ENCODE measurements at places on chromosomes 2 and 18. TPM values are rescaled to one million over a fixed set of nuclear protein-coding genes. Genes with fewer than 3 reads are reported as not detected.

Gene SLC66A2
- 37.3 TPM for total RNA-seq

Gene CCDC148
- total RNA-seq: not detected

DNA sequence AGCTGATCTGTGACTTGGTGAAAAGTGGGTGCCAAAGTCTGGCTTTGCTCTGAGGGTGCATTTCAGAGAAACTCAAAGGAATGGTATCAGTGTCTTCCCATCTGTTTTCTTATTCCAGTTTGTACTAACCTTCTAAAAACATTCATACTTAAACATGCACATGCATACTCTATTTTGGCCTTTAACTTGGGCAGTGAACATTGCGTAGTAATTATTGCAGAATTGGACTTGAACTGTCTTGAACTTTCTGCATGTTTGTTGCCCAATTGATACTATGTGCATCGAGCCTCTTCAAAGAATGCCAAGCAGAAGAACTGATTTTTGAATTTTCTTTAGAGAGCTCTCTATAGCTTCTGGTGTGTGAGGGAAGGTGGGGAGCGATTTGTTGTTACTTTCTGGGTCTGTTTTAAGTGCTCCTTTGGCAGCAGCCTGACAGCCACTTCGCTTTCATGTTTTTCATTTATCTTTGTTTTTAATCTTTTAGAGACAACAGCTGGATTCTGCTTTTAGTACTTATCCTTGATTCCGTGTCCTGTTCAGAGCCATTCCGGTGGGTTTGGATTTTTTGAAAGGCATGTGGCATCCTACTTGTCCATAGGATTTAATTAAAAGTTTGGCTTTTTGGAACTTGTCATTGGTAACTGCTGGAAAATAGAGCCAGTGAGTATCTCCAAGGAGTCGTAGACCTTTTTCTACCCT lies 159.2 kb downstream of the RAPGEF4 start:
- no peak overlapping the region for H3K27ac ChIP-seq
- H3K4me3 ChIP-seq: no peak overlapping the region
- DNase-seq: no peak

DNA sequence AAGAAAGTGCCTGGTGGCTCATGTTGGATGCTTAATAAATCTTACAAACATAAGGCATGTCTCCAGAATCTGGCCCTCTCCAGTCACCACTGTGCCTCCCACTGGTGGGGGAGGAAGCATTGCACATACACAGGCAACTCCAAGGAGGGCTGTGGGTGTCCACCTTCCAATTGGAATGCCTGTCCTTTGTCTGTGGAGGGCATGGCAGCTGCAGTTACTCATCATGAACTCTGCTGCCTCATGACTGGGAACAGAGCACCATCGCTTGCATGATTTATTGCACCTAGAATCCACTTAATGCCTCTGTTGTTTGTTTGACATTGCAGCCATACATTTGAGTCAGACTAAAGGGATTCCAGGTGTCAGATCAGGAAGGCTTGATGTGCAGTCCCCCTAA lies 278.9 kb downstream of the PRKCE start:
- H3K4me1 ChIP-seq: no peaks in the 10 kb centered on the region
- no peak overlapping the region for H3K4me3 ChIP-seq
- H3K36me3 ChIP-seq: no peaks in the 10 kb centered on the region
- no peak overlapping the region for H3K27ac ChIP-seq
- H3K27me3 ChIP-seq: no peaks in the 10 kb centered on the region

Gene KIAA2012
- not detected for total RNA-seq

Gene TCF23
- total RNA-seq: 31.5 TPM

DNA sequence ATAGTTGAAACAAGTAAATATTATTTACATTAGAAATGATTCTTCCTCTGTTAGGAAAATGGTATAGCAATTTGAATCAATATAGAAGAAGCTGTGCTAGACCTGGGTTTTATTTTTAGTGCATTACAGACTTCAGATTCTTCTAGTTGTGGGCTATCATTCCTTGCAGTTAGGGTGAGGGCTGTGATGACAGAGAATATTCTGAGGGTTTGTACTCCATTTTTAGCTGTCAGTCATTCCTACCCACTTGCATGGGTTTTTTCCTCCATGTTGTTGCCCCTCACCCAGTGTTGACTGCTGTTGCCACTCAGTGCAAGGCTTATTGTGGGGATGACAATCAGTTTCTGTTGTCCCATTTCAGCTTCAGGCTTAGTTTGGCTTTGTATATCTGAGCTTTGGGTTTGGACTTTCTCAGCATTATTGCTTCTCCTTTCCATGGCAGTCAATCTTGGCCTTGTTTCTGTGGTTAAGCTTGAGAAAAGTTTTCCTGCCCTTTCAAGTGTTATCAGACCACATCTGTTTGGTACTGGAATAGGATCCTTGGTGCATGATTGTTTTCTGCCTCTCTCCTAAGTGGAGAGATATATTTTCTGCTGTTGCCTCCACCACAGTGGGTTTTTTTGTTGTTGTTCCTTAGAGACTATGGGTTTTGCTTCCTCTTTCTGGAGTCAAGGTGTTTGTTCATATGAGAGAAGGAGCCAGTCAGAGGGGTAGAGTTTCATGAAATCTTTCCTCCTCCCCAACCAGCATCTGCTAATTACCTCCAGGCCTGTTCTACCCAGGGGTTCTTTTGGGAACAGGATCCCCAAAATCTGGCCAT lies 312.7 kb upstream of the CWC22 start:
- H3K4me3 ChIP-seq: no peak overlapping the region
- H3K27me3 ChIP-seq: no peaks in the 10 kb centered on the region
- no peak overlapping the region for H3K27ac ChIP-seq
- H3K36me3 ChIP-seq: no peaks in the 10 kb centered on the region
- no peak for DNase-seq
- H3K4me1 ChIP-seq: no peaks in the 10 kb centered on the region

DNA sequence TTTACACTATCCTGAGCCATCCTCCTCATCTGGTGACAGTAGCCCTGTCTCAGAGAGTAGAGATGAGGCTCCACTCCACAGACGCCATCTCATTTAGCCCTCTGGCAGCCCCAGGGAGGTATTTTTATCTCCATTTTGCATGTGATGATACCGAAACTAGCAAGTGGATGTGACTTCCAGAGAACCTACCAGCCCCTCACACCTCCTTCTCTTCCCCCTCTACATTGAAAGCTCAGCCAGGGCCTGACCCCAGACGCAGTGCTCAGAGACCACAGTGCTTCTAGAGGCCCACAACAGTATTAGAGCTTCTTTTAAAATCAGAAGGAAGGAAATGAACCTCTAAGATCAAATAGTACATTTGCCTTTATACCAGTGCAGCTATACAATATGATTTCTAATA lies 8.3 kb downstream of the GYPC start:
- H3K36me3 ChIP-seq: no peaks in the 10 kb centered on the region
- H3K27ac ChIP-seq: no peak overlapping the region
- no peak overlapping the region for H3K4me3 ChIP-seq
- no peaks in the 10 kb centered on the region for H3K4me1 ChIP-seq
- H3K27me3 ChIP-seq: no peaks in the 10 kb centered on the region
- no peak for DNase-seq

GRCh38 chr2:105796131-105796638 lies 51.5 kb downstream of the NCK2 start:
- no peak for DNase-seq
- H3K4me3 ChIP-seq: no peak overlapping the region
- H3K4me1 ChIP-seq: peaks cover under 1% of the 10 kb centered on the region
- peak overlapping the region; percentile 65 for H3K27ac ChIP-seq

GRCh38 chr2:24343225-24343882 lies 17.0 kb downstream of the ITSN2 start:
- H3K36me3 ChIP-seq: no peaks in the 10 kb centered on the region
- DNase-seq: no peak
- H3K4me1 ChIP-seq: no peaks in the 10 kb centered on the region
- no peak overlapping the region for H3K27ac ChIP-seq
- no peak overlapping the region for H3K4me3 ChIP-seq

All from uterus (tissue), 4 donors.